ENCODE measurements at places on chromosomes 7 and 10. TPM values are rescaled to one million over a fixed set of nuclear protein-coding genes. Genes with fewer than 3 reads are reported as not detected.

GRCh38 chr10:91642831-91643692, 10.2 kb upstream of the PPP1R3C start:
- DNase-seq = peak; percentile 11

- DNase-seq = no peak
Observed at GRCh38 chr7:107039199-107039900, 5.2 kb upstream of the PRKAR2B start.

FXYD4 gene
- not detected for total RNA-seq

- DNase-seq = no peak
Observed at GRCh38 chr7:158726277-158726807, 21.7 kb upstream of the NCAPG2 start.

GIMAP7 gene
- not detected for total RNA-seq

ITGB8 gene
- 25.0 TPM for total RNA-seq

GRCh38 chr7:3882782-3883181, 581.7 kb downstream of the SDK1 start:
- no peak for DNase-seq

ANKRD61 gene
- total RNA-seq = 0.42 TPM

IDI2 gene
- total RNA-seq = not detected

DNA sequence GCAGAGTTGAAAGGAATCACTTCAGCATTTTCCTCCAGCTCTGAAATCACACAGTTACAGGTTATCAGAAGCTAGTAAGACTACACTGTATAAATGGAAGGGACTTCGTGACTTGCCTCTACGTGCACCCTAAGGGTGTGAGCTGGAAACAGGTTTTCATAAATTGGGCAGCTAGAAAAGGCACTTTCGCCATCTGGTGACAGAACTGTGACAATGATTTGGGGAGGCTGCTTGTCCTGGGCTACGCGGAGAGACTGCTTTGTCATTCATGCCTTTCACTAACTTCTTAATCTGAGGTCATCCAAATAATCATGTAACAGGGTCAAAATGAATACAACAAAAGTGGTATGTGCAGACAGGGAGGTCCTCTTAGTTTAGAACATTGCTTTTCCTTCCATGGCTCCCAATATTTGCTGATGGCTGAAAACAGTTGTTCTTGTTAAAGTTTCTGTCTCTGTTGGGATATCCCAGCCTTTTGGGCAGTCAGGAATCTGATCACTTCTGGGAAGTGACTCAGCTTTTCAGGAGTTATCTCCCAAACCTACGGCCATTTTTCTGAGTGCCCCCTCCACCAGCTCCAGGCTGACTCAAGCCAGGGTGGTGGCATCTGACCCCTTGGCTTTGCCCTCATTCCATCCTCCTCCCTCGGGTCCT, 17.8 kb downstream of the VWC2 start:
- peak; percentile 7 for DNase-seq

CALCR gene
- not detected for total RNA-seq

GRCh38 chr10:103833731-103834365, 21.5 kb downstream of the SH3PXD2A start:
- DNase-seq = no peak

DNA sequence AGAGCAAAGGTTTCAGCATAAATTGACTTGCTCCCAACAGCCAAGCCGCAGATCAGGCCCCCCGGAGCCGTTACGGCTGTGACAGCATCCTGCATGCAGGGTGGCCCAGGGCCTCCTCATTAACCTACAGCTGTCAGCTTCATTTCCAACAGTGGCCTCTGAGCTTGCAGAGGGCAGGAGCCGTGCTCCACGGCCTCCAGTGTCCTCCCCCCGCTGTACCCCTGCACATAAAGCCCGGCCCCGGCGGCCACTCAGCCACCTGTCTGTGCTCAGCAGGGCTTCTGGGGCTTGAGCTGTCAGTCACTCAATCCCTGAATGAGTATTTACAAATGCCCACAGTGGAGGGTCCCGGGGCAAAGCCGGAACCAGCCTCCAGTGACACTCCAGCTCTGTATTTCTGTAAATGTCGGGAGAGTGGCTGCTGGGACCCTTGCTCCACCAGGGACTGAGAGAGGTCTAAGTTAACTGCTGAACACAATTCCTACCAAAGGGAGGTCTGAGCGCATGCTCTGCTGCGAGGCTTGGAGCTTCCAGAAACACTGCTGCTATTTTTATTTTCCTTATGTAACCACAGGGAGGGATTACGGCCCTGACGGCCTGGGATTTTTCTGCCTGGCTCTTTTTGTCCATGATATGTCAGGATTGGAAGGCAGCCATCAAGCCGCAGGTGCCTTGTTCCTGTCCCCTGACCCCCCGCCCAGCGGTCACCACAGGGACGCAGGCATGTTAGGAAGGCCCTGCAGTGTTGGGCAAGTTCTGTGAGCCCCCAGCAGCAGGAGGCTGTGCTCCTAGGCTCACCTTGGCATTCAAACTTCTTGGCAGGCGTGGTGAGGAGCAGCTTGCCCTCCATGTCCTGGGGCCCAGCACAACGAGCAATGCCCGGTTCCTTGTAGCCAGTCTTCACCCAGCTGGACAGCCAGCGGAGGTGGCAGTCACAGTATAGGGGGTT, 165.0 kb downstream of the SLIT1 start:
- no peak for DNase-seq

PROSER2 gene
- total RNA-seq = 58.0 TPM

RFC2 gene
- total RNA-seq = 35.0 TPM

DNA sequence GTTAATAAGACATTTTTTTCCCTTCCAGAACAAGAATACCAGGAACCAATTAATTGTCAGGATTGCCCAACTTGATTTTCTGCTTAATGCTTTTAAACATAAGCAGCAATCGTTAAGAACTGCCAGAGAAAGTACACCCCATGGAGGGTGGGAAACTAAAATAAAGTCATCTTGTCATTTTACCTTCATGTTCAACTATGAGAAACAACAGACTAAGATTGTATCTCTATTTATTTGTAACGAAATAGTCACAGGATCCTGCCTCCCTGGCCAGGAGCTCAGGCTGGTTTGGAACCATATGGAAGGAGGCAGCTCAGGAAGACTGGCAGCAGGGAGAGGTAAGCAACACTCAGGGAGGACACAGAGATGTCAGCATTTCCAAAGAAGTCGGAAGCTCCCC, 129.6 kb downstream of the TNS3 start:
- DNase-seq = no peak

SYNPO2L gene
- not detected for total RNA-seq

DNA sequence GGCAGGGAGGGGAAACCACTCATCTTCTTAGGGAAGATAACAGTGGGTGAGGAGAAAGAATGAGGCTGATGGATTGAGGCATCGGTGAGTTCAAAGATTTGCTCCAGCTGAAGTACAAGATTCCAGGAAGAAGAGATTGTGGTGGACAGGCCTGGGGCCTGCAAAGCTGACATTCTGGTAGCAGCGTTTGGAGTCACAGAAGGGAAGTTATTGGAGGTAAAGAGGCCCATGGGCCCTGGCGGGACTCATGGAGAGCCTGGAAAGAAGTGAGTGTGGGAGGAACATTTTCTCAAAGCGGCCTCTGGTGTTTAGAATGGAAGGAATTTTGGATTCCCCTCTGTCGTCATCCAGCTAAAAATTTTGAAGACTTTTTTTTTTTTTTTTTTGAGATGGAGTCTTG, 160.0 kb upstream of the KLF6 start:
- DNase-seq = no peak

DNA sequence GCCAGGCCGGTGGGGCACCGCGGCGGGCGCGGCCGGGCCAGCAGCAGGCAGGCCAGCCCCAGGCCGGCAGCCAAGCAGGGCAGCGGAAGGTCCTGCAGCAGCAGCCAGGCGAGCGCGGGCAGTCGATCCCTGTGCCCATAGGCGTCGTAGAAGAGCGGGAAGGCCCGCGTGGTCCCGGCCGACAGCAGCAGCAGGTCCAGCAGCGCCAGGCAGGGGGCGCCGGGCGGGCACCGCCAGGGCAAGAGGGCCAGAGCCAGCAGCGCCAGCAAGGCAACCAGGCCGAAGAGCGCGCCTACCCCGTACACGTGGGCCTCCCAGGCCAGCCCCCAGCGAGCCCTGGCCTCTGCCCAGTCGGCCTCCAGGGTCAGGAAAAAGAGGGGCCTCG, 8.4 kb upstream of the RBM28 start:
- DNase-seq = no peak

WNT8B gene
- total RNA-seq = not detected

- DNase-seq = peak; percentile 83
Observed at GRCh38 chr7:23277359-23277989, 21.7 kb upstream of the MALSU1 start.

GRCh38 chr10:1300218-1300617, 244.0 kb downstream of the WDR37 start:
- no peak for DNase-seq

- DNase-seq = no peak
Observed at GRCh38 chr10:86403183-86403797, 36.7 kb upstream of the GRID1 start.

GRCh38 chr10:92799568-92799967, 48.8 kb upstream of the EXOC6 start:
- peak; percentile 52 for DNase-seq
